AG09319 (cell line): ENCODE measurements at places on chromosomes 12 and 14.

GRCh38 chr12:72839696-72840095 is 567.5 kb downstream of the TRHDE start:
- no peak for DNase-seq

DNA sequence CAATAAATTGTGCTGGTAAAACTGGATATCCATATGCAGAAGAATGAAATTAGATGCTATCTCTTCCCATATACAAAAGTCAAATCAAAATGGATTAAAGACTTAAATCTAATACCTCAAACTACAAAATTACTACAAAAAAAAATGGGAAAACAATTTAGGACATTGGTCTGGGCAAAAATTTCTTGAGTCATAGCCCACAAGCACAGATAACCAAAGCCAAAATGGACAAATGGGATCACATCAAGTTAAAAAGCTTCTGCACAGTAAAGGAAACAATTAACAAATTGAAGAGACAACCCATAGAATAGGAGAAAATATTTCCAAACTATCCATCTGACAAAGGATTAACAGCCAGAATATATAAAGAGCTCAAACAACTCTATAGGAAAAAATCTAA is 264.6 kb downstream of the NUAK1 start:
- DNase-seq = no peak

DNA sequence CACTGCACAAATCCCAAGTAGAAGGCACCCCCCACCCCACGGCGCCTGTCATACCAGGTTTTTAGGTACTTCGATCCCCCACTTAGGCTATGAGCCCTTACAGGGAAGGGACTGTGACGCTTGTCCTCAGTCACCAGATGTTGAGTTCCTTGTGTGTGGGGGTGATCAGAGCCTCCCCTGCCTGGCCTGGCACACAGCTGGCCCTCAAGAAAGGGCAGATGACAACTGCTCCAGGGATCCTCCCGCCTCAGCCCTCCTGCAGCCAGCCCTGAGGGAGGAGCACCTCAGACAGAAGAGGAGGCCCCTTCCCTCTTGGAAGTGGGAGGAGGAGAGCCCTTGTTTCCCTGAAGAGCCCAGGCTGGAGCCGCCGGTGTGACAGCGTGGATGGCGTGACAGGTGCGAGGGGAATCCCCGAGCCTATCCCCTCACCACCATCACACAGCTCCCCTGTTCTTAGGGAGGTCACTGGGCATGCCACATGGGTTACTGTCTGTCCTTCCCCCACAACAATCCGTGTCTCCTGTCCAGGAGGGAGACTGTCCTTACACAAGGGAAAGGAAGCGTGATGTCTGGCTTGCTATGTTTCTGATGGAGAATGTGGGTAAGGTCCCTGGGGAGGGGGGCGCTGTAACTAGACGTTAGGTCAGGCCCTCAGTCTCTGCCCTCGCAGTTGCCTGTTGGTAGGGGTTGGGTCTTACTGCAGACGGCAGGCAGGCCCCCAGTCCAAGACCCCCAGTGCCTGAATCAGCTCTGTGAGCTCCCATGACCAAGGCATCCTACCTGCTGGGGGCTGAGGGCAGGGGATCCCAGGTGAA is 31.4 kb downstream of the P2RX4 start:
- no peak for DNase-seq

- DNase-seq = no peak
Measured at GRCh38 chr14:52304248-52304904, 9.7 kb upstream of the PTGER2 start.

DNA sequence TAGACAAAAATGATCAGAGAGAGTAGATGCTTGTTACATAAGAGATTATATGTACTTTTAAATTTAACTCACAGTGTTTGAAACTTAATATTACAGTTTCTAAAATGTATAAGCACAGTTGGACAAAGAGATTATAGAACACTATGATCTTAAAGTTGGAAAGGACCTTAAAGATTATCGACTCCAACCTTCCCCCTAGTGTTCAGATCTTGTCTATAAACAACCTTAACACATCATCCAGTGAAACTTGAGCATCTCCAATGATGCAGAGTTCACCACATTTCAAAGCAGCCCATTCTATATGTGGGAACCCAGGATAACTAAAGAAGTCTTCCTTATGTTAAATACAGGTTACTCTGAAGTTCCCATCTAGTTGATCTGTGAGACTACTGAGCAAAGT is 480.8 kb downstream of the RMST start:
- DNase-seq = no peak

DNA sequence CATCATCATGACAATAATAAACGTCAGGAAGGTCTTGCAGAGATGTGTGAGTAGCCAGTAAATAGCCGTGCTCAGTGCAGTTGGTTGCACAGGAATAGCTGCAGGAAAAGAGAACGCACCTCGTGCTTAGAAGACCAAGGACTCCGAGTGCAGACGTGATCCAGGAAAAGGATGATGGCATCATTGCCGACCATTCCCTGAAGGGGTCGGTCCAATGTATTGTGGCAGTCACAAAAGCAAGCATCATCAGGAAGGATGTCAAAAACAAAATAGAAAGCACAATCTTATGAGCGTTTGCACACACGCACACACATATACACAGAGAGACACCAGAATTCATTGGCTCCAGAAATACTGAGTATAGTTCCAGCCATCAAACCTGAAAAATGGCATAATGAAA is 12.8 kb downstream of the DUSP6 start:
- DNase-seq = no peak

DNA sequence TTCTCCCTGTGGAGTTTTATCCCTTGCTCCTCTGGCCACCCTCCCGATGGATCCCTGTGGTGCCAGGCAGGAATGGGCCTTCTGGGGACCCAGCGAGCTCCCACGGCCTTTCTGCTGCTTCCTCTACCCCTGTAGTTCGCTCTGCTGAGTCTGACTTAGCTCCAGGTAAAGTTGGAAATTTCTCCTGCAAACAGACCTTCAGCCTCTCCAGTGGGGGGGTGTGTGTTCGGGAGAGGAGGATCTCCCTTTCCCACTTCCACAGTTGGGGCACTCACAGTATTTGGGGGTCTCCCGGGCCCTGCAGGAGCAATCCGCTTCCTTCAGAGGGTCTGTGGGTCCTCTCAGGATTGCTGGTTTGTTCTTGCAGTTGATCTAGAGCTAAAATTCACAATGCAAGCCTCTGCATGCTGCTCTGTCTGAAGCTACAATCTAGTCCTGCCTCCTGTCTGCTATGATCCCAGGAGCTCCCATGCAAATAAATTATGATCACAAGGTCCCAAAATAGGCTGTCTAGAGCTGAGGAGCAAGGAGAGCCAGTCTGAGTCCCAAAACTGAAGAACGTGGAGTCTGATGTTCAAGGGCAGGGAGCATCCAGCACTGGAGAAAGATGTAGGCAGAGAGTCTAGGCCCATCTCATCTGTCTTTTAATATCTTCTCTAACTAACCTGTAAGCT is 18.3 kb downstream of the MTRFR start:
- DNase-seq = no peak

DNA sequence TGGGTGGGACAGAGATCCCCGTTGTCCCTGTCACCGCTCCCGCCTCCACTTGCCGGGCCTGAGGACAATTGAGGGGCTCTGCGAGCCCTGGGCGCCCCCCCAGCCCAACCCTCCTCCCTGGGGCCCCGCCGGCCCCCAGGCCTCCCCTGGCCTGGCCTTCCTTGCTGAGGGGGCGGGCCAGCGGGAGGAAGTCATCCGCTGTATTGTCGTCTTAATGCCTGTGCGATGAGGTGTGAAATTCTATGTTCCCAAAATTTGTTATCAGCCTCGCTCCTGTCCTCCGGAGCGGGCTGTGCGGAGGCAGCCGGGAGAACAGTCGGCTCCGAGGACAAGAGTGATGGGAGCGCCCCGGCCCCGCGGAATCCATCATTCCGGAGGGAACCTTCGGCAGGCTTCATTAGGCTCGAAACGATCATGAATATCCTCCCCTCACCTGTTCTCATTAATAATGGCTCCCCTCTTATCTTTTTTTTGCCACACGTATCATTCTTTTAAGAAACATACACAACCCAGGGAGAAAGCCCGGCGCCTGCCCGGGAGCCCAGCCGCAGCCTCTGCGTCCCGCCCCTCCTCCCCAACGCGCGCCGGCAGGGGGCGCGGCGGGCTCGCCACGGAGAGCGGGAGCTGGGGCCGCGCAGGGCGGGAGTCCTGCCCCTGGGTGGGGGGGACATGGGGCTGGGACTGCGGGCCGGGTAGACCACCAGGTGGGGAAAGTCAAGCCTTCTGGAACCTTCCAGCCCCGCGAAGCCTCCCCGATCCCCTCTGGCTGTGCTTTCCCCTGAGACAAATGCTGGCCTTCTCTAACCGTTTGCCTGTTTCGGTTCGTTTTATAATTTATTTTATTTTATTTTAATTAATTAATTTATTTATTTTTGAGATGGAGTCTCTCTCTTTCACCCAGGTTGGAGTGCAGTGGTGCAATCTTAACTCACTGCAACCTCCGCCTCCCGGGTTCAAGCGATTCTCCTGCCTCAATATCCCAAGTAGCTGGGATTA is 17.1 kb upstream of the DLK1 start:
- DNase-seq = no peak

- DNase-seq = no peak
Measured at GRCh38 chr12:68538726-68539614, 71.7 kb upstream of the RAP1B start.

DNA sequence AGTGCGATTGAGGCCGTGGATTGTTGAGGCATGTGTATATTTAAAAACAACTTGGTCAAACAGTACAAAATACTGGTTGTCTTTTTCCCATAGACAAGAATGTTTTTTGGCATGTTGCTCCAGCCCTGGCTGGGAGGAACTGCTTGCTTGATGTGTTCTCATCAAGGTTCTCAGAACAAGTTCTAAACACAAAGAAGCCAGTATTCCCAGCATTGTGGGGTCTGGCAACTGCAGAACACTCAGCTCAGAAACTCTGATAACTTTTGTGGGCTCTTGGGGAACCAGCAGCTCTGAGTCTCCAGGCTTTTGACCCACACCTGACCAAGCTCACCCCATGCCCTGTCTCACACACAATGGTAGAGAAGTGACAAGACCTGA is 27.1 kb upstream of the DICER1 start:
- no peak for DNase-seq

- DNase-seq = no peak
Measured at GRCh38 chr12:6631549-6631961, 4.2 kb downstream of the LPAR5 start.

DNA sequence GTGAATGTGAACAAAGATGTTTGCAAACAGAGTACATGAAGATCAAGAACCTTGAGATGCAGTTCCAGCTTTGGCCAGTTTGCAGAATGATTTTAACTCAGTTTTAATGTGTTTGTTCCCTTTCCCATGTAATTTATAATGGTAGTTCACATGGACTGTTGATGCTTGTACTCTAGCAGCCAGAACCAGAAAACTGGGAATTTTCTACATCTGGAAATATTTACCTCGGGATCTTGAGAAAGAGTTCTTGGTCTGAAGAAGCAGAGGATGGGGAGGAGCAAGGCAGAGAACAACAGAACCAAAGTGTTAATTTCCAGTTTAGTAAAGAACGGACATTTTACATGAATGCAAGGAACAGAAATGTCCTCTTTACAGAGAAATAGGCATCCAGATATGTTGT is 37.0 kb upstream of the PMCH start:
- no peak for DNase-seq

DNA sequence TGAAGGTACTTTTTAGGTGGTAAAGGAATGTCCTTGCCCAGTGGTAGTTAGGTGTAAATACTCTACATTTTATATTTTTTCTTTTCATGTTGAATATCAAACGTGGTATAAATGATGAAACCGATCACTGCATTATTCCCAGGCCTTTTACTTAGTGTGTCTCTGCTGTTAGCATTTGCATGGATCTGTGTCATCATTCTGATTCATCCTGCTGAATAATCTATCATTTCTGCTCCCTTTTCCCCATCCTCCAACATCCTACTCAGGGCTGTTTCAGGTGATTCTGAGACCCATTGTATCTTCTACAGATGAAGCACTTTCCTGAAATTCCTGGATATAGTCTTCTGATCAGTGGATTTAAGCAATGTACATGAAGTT is 61.0 kb upstream of the PTHLH start:
- DNase-seq = no peak

- no peak for DNase-seq
Measured at GRCh38 chr12:22287776-22288621, 46.5 kb downstream of the ST8SIA1 start.
